ENCODE measurements at places on chromosomes 7 and 10.

DNA sequence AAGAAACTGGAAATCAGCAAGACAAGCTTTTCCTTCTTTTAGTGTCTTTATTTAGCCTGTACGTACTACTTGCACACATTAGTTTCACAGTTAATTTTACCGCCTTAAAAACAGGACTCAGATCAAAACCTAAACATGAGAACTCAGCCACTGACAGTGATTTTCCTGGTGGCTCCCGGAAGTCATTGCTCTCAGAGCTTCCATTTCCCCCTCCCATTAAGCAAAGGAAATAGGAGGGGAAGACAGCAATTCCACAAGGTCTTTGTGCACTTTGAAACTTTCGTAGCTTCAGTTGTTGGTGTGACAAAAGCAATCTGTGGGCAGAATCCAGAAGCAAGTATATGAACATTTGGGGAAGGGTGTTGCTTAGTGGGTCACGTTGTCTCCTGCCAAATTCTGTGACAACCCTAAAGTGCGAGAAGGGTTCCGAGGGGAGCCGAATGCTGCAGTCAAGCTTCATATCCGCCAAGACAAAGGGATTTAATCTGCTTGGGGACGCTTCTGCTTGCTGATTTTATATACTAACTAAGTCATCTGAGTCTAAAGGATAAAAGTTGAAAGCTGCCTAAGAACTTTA, 30.4 kb downstream of the FAM53B start:
- no peak for DNase-seq

GRCh38 chr10:16993186-16993585, 136.4 kb downstream of the CUBN start:
- DNase-seq, result no peak

DNA sequence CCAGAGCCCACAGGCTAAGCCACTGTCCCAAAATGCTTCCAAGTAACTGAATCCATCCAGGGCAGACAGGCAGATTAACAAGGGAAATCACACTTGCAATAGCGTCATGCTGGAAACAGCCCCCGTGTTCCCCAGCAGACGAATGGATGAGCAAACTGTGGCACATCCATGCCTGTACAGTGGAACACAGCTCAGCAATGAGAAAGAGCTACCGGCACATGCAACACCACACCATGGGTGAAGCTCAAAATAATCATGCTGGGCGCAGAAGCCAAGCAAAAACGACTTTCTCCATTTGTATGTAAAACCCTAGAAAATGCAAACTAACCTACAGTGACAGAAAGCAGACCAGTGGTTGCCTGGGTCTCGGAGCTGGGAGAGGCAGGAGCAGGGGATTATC, 153.1 kb downstream of the SLIT1 start:
- no peak for DNase-seq

DNA sequence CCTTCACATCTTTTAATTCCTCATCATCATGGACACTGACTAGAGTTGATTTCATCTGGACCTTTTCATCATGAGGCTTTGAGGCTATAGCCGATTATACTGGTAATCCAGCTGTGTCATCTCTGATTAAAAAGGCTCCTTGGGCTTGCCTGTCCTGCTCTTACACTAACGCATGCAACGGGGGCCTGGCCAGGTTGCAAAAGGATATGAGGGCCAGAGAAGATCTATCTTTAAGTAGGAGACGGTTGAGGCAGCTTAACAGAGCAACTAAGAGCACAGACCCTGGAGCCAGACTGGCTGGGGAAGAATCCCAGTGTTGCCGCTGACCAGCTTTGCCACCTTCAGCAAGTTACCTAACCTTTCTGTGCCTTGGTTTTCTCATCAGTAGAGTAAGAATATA, 211.5 kb downstream of the PTEN start:
- DNase-seq, result no peak

- peak; percentile 24 for DNase-seq
Observed at GRCh38 chr10:79241990-79242619, 105.2 kb upstream of the PPIF start.

DNA sequence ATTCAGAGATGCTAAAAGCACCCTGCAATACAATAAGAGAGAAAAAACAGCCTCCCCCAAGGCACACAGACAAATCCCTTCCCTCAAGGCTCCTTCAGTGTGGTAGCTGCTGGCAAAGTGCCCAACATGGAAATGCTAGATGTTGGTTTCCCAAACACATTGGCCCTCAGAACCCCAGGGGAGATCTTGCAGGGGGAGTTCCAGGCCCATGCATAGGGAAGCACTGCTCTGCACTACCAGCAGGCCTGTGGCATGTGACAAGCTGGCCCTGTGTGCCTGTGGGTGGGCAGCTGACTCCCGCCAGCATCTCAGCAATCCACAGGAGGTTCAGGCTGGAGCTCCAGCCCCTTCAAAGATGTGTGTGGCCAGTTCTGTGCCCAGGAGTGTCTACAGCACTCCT, 16.8 kb upstream of the CSGALNACT2 start:
- no peak for DNase-seq

DNA sequence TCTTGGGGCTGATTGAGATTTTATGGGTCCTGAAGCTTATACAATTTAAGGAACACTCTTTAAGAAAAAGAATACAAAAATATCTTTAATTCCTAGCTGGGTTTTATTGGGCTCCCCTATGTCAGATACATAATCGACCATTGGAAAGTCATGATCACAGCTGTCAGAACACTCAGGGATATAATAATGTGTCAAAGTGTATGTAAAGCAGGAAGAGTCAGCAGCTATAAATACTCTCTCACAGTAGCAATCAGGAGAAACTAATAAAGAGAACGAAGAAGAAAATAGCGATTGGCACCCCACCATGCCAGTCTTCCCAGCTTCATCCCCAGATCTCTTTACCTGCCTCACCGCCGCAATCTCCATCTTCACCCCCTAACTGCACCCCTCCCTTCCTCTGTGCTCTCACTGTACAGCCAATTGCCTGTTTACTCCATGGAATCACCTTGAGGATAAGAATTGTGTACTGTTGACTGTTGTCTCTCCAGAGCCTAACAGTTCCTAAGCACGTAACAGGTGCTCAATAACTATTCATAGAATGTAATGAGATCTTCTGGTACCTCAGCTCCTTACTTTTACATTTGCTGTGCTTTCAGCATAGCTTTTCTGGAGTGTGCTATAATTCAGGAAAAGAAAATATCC, 24.0 kb upstream of the WNT8B start:
- no peak for DNase-seq

- DNase-seq, result no peak
Observed at GRCh38 chr10:74542077-74542476, 284.3 kb upstream of the KAT6B start.

- no peak for DNase-seq
Observed at GRCh38 chr10:27345455-27345920, 104.9 kb upstream of the ACBD5 start.

DNA sequence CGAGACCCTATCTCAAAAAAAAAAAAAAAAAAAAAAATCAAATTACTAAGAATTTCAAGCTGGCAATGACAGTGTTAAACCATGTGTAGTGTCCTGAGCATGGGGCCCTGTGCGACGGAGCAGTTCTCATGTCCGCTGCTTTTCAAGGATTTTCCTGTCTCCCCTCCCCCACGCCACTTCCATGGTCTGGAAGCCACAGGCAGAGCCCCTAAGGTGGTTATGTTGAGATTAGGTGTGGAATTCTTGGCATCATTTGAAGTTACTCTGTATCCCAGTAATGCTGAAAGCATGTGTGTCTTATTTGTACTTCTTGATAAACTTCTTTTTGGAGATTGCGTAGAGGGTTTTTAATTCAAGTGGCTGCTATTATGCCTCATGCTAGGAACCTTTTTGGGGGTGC, 65.2 kb downstream of the PFKFB3 start:
- DNase-seq, result no peak

DNA sequence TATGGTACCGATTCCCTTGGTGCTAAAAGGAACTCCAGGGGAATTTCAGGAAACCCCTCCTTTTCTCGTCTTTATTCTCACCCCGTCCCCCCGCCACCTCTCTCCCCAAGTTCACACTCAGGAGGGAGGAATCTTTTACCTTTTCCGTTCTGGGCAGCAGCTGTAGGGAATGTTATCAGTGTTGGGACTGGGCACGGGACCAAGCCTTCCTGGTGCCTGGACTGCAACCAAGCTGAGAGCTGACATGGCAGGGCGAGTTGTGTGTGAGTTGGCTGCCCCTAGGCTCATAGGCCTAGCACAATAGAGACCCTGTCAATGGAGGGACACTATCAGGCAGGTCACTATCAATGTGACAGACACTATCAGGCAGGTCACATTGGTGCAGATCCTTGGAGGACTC, 121.4 kb downstream of the TCF7L2 start:
- DNase-seq, result no peak

DNA sequence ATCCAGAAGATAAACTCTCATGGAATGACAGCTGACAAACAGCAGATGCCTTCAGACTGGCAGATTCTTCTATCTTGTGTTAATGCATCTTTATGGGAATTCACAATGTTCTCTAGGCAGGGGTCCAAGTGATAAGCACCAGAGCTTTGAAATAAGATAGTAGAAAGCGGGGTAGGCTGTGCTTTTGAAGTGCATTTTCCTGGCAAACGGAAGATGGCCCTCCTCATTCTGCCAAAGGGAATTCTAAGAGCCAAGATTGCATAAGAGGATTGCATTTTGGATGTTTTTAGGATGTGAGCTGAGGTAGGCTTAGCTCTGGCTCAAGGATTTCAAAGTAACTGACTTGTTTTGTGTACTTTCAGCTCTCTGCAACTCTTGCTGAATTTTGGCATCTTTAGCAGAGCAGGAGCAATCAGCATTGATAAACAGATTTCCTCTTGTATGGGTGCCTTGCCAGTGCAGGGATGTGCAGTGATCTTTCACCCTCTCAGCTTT, 298.5 kb upstream of the KLF6 start:
- no peak for DNase-seq

Measured in midbrain (tissue), 1 donor.